ENCODE measurements at places on chromosomes 6 and 20.

DNA sequence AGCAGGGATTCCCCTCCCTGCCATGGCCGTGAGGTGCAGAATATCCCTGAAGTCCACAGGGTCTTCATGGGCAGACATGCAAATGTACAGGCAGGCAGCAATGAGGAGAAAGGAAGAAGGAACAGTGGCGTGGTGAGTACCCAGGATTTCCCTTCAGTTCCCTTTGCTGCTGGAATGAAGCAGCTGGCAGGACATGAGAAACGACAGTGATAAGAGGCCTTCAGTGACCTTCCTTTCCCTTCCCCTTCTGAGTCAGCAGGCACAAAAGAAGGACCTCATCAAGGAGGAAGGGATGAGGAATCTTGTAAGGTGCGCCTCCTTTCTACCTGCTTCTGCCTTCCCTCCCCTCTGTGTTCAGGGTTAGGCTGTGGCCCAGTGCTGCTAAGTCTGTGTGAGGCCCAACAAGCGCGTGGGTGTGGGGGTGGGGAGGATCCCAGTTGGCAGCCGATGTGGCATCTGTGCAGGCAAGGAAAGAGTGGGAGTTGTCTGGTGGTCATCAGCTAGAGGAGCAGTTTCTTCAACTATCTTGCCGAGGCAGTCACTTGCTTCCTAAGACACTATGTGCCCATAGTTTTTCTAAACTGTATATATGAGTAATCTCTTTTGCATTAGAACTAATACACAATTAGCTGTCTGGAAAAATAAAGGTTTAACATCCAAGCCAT, 29.5 kb upstream of the FBXO9 start:
- DNase-seq: no peak

GRCh38 chr6:106501960-106502371, 127.3 kb downstream of the RTN4IP1 start:
- no peak for DNase-seq

DNA sequence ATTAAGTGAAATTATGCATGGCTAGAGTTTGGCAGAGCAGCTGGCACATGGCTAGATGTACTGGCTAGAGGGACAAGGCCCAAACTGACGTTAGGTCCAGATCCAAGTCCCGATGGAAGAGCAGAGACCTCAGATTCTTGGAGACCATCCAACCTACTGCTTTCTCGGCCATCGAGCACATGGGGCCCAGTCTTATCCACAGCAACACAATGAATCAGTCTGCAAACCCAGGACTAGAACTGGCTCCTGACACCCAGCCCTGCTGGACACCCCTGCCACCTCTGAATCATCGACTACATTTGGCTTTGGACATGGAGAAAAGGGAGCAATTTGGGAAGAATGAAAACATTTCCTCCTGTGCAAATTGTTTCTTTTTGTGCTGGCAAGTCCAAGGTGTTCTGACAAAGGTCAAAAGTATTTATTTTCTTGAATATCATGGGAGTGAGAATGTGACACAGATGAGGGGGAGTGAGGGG, 23.9 kb upstream of the YWHAB start:
- no peak for DNase-seq

DNA sequence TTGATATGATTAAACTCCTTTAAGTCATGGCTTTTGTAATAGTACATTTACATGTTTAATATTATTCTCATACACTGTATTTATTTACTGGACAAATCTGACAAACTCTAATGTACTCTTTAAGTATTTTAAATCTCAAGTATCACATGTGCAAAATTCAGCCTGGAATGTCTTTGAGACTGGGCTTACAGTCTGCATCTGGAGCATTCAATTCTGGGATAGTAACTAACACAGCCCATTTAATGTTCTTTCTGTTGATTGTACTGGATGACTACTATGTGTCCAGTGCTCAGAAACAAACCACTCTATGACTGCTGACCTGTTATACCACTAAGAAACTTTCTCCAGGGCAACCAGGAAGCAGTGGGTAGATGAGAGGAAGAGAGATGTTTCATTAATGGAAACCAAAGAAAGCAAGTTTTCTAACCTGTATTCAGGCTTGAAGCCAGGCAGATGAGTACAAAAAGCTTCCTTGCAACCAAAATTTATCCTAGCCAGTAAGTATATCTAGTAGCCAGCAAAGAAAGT, 26.8 kb downstream of the FBXL4 start:
- DNase-seq: no peak

DNA sequence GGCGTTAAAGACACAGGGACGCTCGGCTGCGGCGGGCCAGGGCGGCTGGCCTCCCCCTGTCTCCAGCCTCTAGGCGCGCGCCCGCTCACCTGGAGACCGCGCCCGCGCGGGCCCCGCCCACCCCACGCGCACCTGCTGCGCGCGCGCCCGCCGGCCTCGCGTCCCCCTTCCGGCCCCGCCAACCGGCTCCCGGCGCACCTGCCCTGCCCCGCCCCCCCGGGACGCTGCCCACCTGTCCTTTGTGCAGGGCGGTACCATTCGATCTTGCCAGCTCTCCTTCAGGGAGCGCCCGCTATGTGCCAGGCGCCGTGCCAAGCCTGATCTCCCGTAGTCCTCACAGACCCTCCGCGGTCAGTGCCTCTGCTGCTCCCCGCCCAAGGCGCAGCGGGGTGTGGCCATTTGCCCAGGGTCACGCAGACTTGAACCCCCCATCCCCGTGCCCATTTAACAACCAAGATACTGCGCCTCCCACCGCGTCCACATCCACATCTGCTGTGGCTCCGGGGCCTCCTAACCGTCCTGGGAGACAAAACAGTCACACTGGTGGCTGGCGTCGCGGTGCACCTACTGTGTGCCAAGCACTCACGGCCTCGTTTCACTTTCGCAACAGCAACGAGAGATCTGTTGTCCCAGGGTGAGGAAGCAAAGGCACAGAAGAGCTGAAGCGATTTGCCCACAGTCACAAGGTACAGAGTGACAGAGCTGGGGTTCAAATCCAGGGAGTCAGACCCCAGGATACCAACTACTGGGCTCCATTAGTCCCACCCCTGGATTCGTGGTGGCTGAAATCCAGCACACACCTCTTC, 48.1 kb downstream of the NOL4L start:
- DNase-seq: no peak

DNA sequence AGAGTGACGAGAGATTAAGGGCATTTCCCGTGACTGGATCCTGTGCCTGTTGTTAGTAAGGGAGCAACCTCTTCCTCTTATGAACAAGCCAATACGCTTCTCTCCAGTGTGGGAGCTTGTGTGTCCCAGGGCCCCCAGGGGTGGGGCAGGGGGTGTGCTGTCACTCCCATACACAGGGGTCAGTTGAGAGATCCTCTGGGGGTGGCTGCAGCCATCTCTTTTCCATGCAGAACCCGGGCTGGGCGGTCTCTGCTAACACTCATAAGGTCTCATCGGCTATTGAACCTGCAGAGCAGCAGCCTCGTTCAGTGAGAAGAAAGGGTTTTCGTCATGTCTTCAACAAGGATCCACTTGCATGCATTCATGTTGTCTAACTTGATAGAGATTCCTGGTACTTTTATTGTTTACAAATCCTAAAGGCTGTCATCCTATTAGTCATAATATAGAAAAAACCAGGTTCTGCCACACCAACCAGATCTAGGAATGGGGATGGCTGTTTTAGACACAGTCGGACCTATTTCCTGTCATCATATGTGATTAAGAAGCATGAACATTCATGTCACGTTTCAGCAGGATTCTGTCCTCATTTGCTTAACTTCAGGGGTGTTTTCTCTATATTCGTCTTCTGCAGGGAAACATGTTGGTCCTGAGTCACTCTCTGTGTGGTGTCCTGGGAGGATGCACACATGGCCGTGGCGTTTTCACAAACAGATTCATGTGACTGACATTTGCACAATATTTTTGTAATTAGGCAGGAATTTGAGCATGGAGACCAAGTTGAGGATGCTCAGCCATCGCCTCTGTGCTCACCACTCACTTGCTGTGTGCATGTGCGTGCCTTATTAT, 13.3 kb upstream of the THBS2 start:
- DNase-seq: no peak

Measured in right renal pelvis (tissue), 4 donors.